ENCODE measurements at places on chromosomes 1 and 21. TPM values are rescaled to one million over a fixed set of nuclear protein-coding genes. Genes with fewer than 3 reads are reported as not detected.
A peak's percentile ranks its signal among the peaks of the same experiment; 100 is the strongest.

- DNase-seq = no peak
- H3K36me3 ChIP-seq = no peaks in the 10 kb centered on the region
- H3K27ac ChIP-seq = no peak overlapping the region
- H3K27me3 ChIP-seq = no peaks in the 10 kb centered on the region
- no peak overlapping the region for H3K4me3 ChIP-seq
Measured at GRCh38 chr1:194952171-194952570, 1656.1 kb downstream of the KCNT2 start.

DNA sequence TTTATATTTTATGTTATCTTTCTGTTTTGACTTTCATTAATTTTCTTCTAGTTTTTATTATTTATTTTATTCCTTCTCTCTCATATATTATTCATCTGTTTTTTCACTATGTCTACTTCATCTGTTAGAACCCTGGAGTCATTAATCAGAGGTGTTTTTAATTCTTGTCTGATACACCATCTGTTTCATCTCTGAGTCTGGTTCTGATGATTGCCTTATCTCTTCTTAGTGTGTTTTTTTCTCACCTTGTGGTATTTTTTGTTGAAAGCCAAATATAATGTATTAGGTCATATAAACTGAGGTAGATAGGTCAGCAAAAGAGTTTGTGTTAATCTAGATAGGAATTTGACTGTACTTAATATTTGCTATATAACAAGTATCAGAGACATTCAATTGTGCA is 1005.7 kb upstream of the NCAM2 start:
- H3K4me1 ChIP-seq = no peaks in the 10 kb centered on the region
- no peaks in the 10 kb centered on the region for H3K36me3 ChIP-seq
- H3K27ac ChIP-seq = no peak overlapping the region
- no peak for DNase-seq
- no peaks in the 10 kb centered on the region for H3K27me3 ChIP-seq

GRCh38 chr1:153552335-153552734 is 3.3 kb upstream of the S100A3 start:
- no peaks in the 10 kb centered on the region for H3K27me3 ChIP-seq
- peaks cover 7% of the 10 kb centered on the region for H3K4me1 ChIP-seq
- DNase-seq = no peak
- no peak overlapping the region for H3K4me3 ChIP-seq

Gene S100A1
- not detected for total RNA-seq

DNA sequence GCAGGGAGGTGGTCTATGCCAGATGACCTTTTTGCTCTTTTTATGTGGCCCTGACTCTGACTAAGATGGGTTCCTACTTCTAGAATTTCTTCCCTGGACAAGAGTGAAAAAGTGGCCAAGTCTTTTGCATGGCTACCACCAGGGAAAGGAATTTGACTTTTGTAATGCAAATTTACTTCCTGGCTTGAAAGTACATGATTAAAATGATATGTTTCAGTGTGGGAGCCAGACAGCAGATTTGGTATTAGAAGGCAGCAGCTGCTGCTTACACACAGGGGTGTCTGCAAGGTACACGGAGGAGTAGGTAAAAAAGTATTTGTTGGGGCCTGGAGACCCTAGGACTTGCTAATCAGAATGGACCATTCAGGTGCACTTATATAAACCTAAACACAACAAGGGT is 78.4 kb downstream of the KCND3 start:
- H3K27ac ChIP-seq = no peak overlapping the region
- no peak overlapping the region for H3K4me3 ChIP-seq
- no peaks in the 10 kb centered on the region for H3K4me1 ChIP-seq
- no peak for DNase-seq

Gene UBE2U
- not detected for total RNA-seq

DNA sequence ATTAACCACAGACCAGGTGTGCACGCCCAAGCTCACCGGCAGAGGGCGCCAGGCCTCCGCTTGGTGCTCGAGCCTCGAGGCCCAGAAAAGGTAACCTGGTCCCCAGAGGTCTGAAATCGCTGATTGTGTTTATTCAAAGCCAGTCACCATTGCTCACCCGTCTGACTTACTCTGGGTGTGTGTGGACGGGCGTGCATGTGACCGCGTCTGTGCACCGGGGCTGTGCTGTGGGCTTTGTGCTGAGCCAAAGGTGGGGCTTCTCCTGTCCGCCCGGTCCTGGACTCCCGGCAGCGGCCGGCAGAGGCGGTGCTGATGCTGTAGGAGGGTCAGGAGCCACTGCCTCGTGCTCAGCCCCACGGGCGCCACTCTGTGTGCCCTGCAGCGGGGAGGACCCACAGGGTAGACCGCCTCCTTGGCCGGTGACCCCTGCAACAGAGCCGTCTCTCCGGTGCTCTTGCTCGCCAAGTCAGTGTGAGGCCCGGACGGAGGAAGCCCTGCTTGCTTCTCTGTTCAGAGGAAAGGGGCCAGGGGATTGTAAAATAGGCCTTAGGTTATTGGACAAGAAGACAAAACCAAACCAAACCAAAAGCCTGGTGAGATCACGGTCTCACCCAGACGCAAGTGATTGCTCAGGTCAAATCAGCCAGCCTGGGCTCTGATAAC is 32.0 kb upstream of the BTG2 start:
- H3K36me3 ChIP-seq = no peaks in the 10 kb centered on the region
- DNase-seq = peak; percentile 89
- peak overlapping the region; percentile 46 for H3K27ac ChIP-seq
- peaks cover 62% of the 10 kb centered on the region for H3K4me1 ChIP-seq
- no peak overlapping the region for H3K4me3 ChIP-seq

DNA sequence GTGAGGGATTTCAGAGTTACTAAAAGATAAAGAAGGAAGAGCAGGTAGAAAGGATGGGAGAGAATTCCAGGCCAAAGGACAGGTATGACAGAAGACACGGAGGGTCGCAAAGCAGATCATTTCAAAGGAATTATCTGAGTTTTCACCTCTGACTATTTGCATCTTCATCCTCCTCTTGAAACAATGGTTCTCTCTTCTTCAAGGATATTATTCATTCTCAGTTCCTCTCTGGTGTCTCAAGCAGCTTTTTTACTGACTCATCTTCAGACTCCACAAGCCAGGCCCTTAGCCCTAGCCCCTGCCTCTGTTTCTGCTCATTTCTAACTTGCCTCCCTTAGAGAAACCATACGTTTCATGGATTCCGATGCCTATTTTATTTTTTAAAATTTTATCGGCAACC is 15.0 kb downstream of the DDX59 start:
- no peak overlapping the region for H3K4me3 ChIP-seq
- peaks cover 15% of the 10 kb centered on the region for H3K36me3 ChIP-seq
- no peak overlapping the region for H3K27ac ChIP-seq
- no peaks in the 10 kb centered on the region for H3K27me3 ChIP-seq
- peaks cover 10% of the 10 kb centered on the region for H3K4me1 ChIP-seq
- no peak for DNase-seq

Gene HSPA6
- total RNA-seq = 2.4 TPM

DNA sequence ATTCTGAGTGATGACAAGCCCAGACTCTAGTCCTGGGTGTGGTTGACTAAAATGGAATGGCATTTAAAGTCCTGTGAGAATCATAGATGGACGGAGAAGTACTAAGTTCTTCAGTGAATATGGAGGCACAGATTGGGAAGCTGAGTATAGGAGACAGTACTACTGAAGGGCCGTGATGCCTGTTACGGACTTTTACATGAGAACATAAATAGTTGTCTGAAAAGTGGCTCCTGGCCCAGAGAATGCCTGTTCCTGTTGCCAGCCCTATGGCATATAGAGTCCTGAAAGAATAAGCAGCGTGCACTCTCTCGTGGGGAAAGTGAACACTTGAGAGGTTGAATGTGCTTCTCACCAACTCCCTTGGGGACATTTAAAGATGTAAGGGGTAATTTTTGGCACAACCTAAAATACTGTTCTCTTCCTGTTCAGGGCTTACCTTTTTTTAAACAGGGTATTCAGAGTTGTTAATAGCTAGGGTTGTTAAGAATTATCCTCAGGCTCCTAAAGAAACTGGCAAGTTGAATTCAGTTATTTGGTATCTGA is 20.4 kb downstream of the CCT8 start:
- H3K4me3 ChIP-seq = no peak overlapping the region
- peaks cover 64% of the 10 kb centered on the region for H3K36me3 ChIP-seq
- H3K27me3 ChIP-seq = no peaks in the 10 kb centered on the region

DNA sequence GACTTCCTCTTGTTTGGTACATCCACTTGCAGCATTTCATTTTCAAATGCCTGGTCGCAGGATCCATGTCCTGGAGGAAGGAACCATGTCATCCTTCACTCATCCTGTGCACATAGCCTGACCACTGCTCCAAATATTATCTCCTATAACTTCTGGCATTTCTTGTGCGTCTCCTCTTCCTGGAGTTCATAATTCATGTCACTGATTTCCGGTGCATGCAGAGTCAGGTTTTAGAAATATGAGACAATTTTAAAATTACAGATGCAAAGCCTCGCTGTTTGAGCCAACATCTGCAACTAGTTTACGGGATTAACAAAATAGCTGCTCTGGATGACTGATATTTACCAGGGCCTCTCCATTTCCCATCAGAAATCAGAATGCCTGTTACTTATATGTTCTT is 268.1 kb downstream of the DNM3 start:
- DNase-seq = no peak
- H3K4me1 ChIP-seq = no peaks in the 10 kb centered on the region
- H3K36me3 ChIP-seq = no peaks in the 10 kb centered on the region
- no peaks in the 10 kb centered on the region for H3K27me3 ChIP-seq

DNA sequence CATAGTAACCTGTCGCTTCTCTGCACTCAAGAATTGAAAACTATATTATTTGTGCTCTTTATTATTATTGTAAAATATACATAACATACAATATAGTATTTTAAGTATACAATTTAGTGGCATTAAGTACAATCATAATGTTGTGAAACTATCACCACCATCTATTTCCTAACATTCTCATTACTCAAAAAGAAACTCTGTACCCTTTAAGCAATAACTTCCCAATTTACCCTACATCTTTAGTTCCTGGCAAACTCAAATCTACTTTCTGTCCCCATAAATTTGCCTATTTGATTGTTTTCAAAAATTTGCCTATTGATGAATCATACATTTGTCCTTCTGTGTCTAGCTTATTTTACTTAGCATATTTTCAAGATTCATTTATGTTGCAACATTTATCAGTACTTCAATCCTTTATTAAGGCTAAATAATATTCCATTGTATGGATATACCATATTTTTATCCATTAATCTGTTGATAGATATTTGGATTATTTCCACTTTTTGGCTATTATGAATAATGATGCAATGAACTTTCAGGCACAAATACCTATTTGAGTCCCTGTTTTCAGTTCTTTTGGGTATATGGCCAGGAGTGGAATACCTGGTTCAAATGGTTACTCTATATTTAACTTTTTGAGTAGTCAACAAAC is 99.6 kb upstream of the DMRTA2 start:
- no peak for DNase-seq
- no peaks in the 10 kb centered on the region for H3K36me3 ChIP-seq
- no peak overlapping the region for H3K27ac ChIP-seq
- no peaks in the 10 kb centered on the region for H3K4me1 ChIP-seq
- no peak overlapping the region for H3K4me3 ChIP-seq

DNA sequence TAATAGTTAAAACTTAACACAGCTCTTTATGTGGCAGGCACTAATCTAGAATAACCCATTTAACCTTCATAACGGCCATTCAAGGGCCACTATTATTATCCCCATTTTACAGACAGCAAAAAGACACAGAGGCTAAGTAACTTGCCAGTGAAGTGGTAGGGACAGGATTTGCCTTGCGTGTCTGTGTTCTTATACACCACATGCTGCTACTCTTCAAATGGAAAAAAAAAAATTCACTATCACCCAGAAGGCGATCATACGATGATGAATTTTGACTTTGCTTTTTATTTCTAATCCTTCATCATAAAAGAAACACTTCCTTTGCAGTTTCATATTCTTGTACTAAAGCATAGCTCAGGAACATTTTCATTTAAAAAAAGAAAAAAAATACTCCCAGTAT is 65.5 kb downstream of the RERE start:
- H3K27ac ChIP-seq = no peak overlapping the region
- no peaks in the 10 kb centered on the region for H3K27me3 ChIP-seq
- H3K36me3 ChIP-seq = no peaks in the 10 kb centered on the region
- no peak overlapping the region for H3K4me3 ChIP-seq
- H3K4me1 ChIP-seq = no peaks in the 10 kb centered on the region

DNA sequence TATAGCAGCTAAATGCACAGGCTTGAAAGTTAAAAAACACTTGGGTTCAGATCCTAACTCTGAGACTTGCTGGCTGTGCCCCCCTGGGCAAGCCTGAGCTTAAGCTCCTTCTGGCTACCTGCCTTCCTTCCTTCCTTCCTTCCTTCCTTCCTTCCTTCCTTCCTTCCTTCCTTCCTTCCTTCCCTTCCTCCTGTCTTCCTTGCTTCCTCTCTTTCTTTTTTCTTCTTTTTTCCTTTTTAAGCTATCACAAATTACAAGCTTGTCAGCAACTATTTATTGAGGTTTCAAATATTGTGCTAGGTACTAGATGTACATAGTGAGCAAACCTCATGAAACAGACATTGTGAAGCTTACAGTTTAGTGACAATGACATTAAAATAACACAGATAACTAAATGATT is 15.1 kb downstream of the SGIP1 start:
- H3K4me1 ChIP-seq = no peaks in the 10 kb centered on the region
- H3K27me3 ChIP-seq = no peaks in the 10 kb centered on the region
- H3K27ac ChIP-seq = no peak overlapping the region

GRCh38 chr1:61301824-61302657 is 219.7 kb downstream of the NFIA start:
- H3K27me3 ChIP-seq = no peaks in the 10 kb centered on the region
- no peak overlapping the region for H3K27ac ChIP-seq
- H3K4me3 ChIP-seq = no peak overlapping the region
- H3K36me3 ChIP-seq = no peaks in the 10 kb centered on the region

DNA sequence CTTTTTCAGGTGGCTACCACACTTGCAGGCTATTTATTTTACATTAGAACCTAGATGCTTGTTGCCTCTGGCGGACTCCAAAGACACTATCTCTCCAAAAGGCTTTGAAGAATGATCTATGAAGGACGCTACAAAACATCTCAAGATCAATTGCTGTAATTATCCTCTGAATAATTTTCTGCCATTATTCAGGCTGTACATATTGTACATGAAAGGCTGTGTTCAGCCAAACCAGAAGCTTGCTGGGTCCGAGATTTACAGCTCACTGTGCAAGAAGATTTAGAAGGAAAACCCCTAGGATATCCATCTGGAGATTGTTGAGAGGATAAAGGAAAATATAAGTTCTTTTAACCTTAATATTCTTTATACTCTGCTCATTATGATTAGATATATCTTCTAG is 523.6 kb upstream of the PLXNA2 start:
- H3K27me3 ChIP-seq = no peaks in the 10 kb centered on the region
- H3K36me3 ChIP-seq = no peaks in the 10 kb centered on the region
- H3K27ac ChIP-seq = no peak overlapping the region
- H3K4me1 ChIP-seq = no peaks in the 10 kb centered on the region
